Activated B cell treated with CpG ODN at 0.5 μM for 24 hours (primary cell): ENCODE measurements at places on chromosomes 2 and 18. TPM values are rescaled to one million over a fixed set of nuclear protein-coding genes. Genes with fewer than 3 reads are reported as not detected.

The FBXO48 gene
- 1.8 and 2.6 TPM in 2 replicates for total RNA-seq

The CNDP1 gene
- 0.15 and 0.33 TPM in 2 replicates for total RNA-seq

The SKOR2 gene
- total RNA-seq = not detected in 2 replicates

The VWA3B gene
- not detected in 2 replicates for total RNA-seq

- H3K4me3 ChIP-seq = no peak overlapping the region
- H3K36me3 ChIP-seq = no peaks in the 10 kb centered on the region
Measured at GRCh38 chr2:102915128-102915527, 153.3 kb downstream of the TMEM182 start.

DNA sequence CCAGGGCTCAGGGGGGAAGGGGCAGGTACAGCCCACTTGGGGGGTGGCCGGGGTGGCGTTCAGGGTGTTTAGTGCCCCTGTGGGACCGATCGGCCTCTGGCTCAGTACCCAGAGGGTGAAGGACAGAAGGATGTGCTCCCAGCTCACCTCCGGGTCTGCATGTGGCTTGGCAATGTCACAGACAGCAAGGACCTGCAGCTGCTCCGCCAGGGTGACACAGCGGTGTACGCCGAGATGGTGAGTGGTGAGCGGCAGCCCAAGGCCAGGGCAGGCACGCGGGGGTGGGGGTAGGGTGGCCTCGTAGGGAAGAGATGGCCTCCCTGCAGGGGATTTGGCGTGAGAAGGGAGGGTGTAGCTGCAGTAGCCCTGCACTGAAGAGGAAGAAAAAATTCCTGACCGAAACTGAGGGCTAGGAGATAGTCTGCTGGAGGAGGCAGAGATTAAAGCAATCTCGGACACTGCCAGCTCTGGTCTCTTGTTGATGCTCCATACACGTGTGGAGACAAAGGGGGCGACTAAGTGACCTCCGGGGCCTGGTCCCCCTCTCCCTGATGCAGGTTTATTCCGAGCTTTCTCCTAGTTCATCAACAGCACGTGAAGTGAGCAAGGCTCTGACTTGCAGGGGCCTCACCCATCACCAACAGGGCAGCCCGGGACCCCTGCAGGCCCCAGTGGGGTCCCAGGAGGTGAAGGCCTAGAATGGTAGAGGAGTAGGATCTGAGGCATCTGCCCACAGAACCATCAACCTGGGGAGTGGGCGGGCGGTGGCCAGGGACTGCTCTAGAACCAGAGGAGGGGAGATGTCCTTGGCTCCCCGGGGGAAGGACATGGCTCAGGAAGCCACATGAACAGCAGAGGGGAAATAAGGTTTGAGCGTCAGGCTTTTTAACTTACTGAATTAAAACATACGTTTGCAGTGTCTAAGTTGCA is 45.4 kb downstream of the FER1L5 start:
- no peaks in the 10 kb centered on the region for H3K4me1 ChIP-seq
- no peak overlapping the region for H3K27ac ChIP-seq
- no peak for DNase-seq
- H3K27me3 ChIP-seq = peaks cover 9% of the 10 kb centered on the region
- H3K4me3 ChIP-seq = no peak overlapping the region

DNA sequence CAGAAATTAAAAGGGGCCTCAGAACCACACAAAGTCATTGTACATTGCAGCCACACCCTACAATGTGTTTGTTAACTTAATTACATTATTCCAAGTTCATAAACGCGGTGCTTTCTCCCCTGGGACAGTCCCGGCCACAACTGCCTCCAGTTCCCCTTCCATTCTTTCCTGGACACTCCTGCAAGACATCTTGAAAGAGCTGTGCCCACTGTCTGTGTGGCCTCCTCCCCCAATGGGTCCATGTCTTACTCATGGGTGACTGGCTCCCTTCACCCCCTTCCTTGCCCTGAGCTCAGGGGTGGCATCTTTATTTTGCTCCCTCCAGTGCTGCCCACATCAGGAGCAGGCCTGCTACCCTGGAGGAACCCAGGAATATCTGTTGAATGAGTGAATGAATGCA is 287.7 kb downstream of the MYT1L start:
- no peak overlapping the region for H3K4me3 ChIP-seq
- no peak overlapping the region for H3K27ac ChIP-seq
- no peak for DNase-seq
- H3K36me3 ChIP-seq = no peaks in the 10 kb centered on the region

- no peak for DNase-seq
- no peaks in the 10 kb centered on the region for H3K4me1 ChIP-seq
- H3K27ac ChIP-seq = no peak overlapping the region
- H3K4me3 ChIP-seq = no peak overlapping the region
- no peaks in the 10 kb centered on the region for H3K36me3 ChIP-seq
Measured at GRCh38 chr2:105935063-105935462, 190.4 kb downstream of the NCK2 start.

GRCh38 chr2:107259408-107260195 is 373.6 kb upstream of the ST6GAL2 start:
- H3K36me3 ChIP-seq = no peaks in the 10 kb centered on the region
- H3K4me1 ChIP-seq = no peaks in the 10 kb centered on the region
- DNase-seq = no peak
- no peaks in the 10 kb centered on the region for H3K27me3 ChIP-seq
- H3K4me3 ChIP-seq = no peak overlapping the region

GRCh38 chr2:149040451-149040850 is 2.0 kb downstream of the LYPD6B start:
- peaks cover 27% of the 10 kb centered on the region for H3K4me1 ChIP-seq
- no peak overlapping the region for H3K4me3 ChIP-seq
- no peak for DNase-seq
- H3K27me3 ChIP-seq = peaks cover 8% of the 10 kb centered on the region

DNA sequence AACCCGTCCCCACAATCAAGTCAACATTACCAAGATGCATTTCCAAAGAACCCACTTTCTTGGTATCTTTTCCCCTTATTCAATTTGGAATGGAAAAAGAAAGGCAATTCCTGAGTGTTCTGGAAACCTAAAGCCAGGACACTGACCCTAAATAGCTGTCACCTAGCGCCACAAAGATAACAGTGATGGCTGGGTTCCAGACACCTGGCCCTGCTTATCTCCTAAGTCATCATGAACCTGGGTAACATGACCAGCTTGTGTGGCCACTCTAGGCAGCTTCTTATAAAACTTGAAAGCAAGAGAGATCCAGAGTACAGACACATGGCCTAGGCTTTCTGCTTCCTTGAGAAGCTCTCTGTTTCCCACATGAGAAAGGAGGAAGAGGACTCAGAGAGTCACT is 95.4 kb downstream of the BOD1L2 start:
- H3K36me3 ChIP-seq = no peaks in the 10 kb centered on the region
- H3K4me1 ChIP-seq = no peaks in the 10 kb centered on the region
- H3K4me3 ChIP-seq = no peak overlapping the region
- no peak overlapping the region for H3K27ac ChIP-seq
- H3K27me3 ChIP-seq = peaks cover 4% of the 10 kb centered on the region
- DNase-seq = no peak

GRCh38 chr2:71588497-71589170 is 135.3 kb downstream of the DYSF start:
- H3K27ac ChIP-seq = no peak overlapping the region
- H3K27me3 ChIP-seq = no peaks in the 10 kb centered on the region
- H3K36me3 ChIP-seq = no peaks in the 10 kb centered on the region
- H3K4me3 ChIP-seq = no peak overlapping the region
- no peaks in the 10 kb centered on the region for H3K4me1 ChIP-seq

DNA sequence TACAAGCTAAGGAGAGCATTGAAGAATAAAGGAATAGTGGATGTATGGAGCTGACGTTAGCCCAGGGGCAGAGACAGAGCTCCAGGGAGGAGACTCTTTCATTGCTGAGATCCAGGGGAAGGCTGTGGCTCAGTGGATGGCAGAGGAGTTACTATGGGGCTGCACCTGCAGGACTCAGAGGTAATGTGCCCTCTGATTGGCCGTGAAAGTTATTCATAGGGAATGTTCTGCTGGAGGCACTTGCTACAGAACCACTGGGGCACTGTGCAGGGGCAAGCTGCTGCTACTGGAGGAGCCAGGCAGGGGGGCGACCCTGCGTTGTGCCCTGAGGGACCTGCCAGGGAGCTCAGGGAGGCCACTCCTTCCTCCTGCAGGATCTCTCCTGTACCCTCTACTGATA is 199.2 kb downstream of the PTPRM start:
- H3K36me3 ChIP-seq = no peaks in the 10 kb centered on the region
- H3K4me3 ChIP-seq = no peak overlapping the region
- no peaks in the 10 kb centered on the region for H3K27me3 ChIP-seq
- DNase-seq = no peak
- H3K27ac ChIP-seq = no peak overlapping the region

DNA sequence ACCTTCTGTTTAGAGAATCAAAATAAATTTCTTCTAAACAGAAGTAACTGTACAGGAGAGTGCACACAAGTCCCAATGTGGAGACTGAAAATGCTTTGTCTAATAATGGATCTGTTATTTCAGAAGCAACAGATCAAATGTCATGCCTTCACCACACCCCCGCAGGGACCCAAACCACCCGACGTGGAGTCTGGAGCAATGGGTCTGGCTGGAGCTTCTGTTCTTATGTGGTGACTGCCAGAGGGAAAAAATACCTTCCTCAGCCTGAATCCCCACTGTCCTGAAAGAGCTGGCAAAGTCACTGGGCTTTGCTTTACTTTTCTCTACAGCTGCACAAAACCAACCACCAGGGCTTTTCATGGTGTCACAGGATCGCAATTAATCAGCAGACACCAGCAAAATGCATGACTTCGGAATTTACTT is 119.0 kb upstream of the ZFP36L2 start:
- no peak overlapping the region for H3K27ac ChIP-seq
- DNase-seq = no peak
- no peaks in the 10 kb centered on the region for H3K4me1 ChIP-seq
- no peak overlapping the region for H3K4me3 ChIP-seq
- H3K36me3 ChIP-seq = peaks cover 61% of the 10 kb centered on the region
- no peaks in the 10 kb centered on the region for H3K27me3 ChIP-seq

DNA sequence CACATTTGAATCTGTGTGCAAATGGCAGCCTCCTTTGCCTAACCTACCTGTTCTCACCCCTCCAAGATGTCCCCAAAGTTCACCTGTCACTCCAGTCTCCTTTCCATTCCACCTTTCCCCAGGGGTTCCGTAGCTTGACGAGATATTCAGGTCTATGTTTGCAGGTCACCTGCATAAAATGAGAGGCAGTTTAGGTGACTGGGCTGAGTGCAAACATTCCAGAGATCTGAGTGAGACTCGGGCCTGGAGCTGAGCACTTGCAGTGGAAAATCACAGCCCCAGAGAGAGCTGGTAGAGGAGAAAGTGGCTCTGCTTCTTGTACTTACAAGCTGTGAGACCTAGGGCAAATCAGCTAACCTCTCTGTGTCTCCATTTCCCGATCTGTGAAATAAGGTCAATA is 20.1 kb downstream of the CAPN14 start:
- no peak for DNase-seq
- H3K27me3 ChIP-seq = no peaks in the 10 kb centered on the region
- H3K36me3 ChIP-seq = peaks cover 5% of the 10 kb centered on the region
- H3K4me3 ChIP-seq = no peak overlapping the region

DNA sequence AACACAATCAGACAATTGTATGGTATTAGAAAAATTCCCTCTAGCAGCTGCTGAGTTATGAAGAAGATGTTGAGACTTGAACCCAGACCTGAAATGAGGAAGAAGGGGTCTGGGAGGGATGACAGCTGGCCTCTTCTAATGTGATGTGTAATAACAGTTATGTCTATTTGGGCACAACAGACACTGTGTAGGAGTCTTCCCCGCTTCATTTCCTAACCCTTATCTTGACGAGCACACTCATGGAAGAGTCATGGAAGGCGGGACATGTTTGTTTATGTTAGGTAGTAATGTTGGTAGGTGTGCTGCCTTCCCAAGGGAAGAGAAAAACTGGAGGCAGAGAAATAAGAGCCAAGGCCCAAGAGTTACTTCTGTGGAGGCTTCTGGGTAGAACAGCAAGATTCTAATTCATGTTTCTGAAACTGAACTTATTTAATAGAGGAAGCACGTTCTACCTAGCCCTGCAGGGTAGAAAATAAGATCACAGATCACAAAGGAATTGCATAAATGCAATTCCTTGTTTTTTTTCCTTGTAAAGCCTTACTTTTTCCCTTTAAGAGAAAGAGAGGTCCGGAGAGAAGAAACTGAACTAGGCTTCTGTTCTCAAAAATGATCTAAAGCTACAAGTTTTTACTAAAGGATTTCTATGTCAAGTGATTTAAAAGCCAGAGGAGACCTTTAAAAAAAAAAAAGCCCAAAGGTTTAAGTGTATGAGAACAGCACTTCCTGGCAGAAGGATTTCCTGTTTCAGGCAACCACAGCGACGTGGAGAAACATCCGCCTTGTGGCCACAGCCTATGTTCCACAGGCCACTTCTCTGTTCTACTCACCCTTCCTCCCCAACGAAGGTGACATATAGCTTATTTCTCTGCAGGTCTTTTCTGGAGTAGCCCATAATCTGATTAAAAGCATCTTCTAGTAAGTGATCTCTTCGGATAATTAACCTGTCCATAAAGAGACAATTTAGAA is 68.5 kb upstream of the STK17B start:
- peak overlapping the region; percentile 41 for H3K4me3 ChIP-seq
- H3K36me3 ChIP-seq = no peaks in the 10 kb centered on the region
- no peaks in the 10 kb centered on the region for H3K27me3 ChIP-seq
- H3K27ac ChIP-seq = peak overlapping the region; percentile 100
- DNase-seq = peak; percentile 67

GRCh38 chr18:28365411-28365831 is 188.5 kb upstream of the CDH2 start:
- no peak overlapping the region for H3K27ac ChIP-seq
- no peaks in the 10 kb centered on the region for H3K4me1 ChIP-seq
- no peaks in the 10 kb centered on the region for H3K27me3 ChIP-seq
- H3K36me3 ChIP-seq = no peaks in the 10 kb centered on the region

DNA sequence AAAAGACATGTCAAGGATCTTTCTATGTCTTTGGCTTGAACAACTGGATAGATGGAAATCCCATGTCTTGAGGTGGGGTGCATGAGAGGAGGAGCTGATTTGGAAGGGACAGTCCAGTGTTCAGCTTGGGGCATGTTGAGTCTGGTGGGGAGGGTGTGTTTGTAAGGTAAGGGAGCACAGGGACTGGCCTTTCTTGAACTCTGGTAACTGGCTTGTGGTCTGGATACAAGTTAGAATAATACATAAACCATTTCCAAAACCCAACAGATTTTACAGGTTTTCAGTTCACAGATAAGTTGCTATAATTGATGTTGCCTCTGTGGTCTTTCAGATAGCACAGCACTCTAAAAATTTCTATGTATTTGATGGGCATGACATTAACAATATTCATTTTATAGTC is 24.2 kb downstream of the RHBDD1 start:
- peaks cover 35% of the 10 kb centered on the region for H3K4me1 ChIP-seq
- H3K36me3 ChIP-seq = peaks cover 18% of the 10 kb centered on the region
- no peak for DNase-seq
- no peak overlapping the region for H3K27ac ChIP-seq
- no peaks in the 10 kb centered on the region for H3K27me3 ChIP-seq

- H3K27me3 ChIP-seq = no peaks in the 10 kb centered on the region
- H3K27ac ChIP-seq = no peak overlapping the region
- H3K4me3 ChIP-seq = no peak overlapping the region
- H3K36me3 ChIP-seq = no peaks in the 10 kb centered on the region
- no peak for DNase-seq
Measured at GRCh38 chr2:22454826-22455485, 930.0 kb upstream of the KLHL29 start.

DNA sequence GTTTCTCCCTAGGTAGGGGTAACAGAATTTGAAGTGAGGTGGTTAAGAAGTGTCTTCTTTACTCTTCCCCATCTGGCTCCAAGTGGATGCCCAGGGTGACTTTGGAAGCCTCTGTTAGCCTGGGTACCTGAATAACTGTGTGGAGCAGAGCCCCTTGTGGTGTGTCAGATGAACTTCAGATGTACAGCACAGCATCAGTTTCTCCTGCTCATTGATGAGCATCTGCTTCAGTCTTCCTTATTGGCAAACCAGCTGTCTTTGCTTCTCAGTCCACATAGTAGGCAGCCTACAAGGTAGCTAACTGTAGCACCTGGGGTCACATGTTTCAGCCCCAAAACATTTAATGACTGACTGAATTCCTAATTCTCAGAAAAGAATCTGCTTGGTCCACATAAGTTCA is 56.2 kb upstream of the ATP8B1 start:
- no peaks in the 10 kb centered on the region for H3K36me3 ChIP-seq
- no peak for DNase-seq
